Cortex of kidney (tissue), 1 donor: ENCODE measurements at places on chromosomes 7 and 10.

DNA sequence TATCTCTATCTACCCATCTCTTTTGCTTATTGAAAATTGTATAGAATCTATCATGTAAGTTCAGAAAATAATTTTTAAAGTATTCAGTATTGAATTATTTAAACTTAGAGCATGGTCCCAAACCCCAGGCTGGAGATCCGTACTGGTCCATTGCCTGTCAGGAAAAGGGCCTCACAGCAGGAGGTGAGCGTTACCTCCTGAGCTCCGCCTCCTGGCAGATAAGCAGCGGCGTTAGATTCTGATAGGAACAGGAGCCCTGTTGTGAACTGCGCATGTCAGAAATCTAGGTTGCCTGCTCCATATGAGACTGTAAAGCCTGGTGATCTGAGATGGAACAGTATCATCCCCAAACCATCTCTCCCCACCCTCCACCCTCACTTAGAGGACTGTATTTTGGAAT is 266.0 kb upstream of the CNTNAP2 start:
- no peak for DNase-seq

DNA sequence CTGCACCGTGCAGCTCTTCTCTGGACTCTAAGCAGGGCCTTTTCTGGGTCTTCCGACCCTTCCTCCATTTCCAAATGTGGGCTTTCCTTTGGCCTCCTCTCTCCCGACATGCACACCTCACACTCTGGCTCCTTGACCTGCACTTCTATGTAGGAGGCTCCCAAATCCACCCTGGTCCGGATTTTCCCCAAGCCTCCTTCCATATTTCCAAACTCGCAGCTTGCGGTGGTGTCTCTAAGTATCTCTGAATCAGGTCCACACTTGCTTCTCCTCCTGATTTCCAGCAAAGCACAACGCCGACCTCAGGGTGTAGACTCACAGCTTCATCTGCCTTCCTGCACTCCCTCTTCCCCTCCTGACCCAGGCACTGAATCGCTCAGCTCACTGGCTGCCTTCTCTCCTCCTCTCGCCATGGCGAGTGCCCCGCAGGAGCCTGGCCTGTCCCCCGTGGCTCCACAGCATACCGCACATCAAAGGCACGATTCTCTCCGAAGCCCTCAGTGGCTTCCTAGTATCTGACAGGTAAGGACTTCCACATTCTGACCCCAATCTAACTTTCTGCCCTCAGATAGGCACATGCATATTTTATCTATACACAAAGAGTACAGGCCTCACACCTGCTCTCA is 27.8 kb downstream of the DIP2C start:
- DNase-seq = no peak

GRCh38 chr7:90312745-90313144 is 8.4 kb downstream of the FAM237B start:
- no peak for DNase-seq

- no peak for DNase-seq
Observed at GRCh38 chr7:87223666-87224065, 4.1 kb upstream of the TMEM243 start.

DNA sequence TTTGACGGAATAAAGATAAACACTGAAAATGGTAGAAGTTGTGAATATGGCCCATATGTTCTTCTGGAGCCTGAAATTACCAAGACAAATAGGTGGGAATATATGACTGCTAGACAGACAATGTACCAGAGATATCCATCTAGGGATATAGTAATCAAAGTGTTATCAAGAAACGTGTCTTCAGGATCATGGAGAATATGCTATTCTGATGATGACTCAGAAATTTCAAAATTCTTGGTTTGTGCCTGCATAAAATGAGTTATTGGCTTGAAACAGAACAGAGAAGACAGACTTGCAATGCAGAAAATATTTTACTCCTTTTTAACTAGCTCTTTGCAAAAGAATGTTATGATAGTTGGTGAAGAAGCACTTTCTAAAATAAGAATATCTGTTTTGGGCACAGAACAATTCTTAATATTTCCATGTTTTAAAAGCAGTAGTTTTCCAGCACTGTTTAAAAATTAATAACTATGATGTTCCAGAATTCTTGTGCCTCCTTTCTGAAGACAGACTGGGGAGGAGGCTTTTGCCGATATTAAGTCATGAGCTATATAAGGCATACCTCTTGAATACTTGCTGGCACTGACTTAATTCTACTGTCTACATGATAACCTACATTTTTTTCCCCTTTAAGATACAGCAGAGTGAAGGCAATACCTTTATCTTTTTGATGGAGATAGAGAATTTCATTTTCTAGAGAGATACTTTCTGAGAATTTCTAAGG is 34.4 kb upstream of the CABCOCO1 start:
- no peak for DNase-seq

DNA sequence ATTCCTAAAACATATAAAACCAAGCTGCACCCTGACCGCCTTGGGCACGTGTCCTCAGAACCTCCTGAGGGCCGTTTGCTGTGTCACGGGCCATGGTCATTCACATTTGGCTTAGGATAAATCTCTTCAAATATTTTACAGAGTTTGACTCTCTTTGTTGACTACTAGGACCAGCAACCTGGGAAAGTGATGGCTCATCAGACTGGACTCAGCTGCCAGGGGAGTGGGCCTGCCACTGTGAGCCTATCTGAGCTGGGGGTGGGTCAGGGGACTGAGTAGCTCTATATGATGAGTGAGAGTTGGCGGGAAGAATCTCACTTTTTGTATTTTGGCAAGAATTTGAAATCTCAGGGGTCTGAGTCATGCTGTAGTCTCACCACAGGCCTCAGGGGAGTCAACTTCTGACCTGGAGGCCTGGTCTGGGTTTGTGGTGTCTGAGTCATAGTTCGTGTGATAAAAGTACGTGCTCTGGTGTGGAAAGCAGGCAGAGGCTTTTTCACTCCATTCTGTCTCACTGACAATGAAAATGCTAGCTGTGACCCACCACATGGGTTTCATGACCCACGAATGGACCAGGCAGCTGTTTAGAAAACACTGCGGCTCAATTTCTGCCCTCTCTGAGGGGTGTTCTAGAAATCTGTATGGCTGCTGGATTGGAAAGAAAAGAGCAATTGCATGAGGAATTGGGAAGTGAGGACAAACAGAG is 4.2 kb upstream of the UPP1 start:
- no peak for DNase-seq
